HT-29 (cell line): ENCODE measurements at places on chromosomes 2 and 18. TPM values are rescaled to one million over a fixed set of nuclear protein-coding genes. Genes with fewer than 3 reads are reported as not detected.

DNA sequence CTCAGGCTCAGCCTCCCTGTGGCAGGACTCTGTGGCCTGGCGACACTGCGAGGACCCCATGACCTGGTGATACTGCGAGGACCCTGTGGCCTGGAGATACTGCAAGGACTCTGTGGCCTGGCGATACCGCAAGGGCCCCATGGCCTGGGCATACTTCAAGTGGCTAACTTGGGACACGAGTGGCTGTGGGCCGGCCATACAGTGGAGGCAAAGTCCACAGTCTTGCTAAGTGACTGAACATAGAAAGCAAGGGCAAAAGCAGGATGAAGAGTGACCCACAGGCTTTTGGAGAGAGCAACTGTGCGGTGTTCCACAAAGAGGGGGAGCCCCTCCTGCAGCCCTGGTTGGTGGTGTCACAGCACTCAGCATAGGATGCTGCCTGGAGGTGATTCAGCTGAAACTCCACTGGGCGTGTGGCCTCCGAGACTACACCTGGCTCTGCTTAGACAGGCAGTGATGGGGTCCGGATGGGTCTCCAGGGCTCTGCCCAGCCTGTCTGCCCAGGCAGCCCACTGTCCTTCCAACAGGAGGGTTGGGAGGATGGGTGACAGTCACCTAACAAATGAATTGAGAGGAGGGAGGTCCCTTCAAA is 691.0 kb upstream of the HS6ST1 start:
- DNase-seq, result no peak

GRCh38 chr2:164826293-164827243 is 15.1 kb downstream of the COBLL1 start:
- DNase-seq, result peak; percentile 79

DNA sequence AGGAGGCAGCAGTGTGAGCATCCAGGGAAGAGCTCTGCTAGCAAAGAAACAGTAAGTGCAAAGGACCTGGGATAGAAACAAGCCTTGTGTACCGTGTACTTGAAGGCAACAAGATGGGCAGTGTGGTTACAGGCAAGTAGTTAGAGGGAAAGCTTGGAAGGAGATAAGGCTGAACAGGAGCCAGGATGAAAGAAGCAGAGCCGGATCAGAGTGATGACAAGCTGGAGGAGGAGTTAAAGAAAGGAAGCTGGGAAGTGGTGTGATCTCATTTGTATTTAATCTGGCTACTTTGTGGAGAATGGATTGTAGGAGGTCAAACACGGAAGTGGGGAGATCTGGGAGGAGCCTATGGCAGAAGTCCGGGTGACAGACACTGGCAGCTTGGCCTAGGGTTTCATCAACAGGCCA is 44.7 kb upstream of the VPS54 start:
- DNase-seq, result no peak

Gene SERPINB2
- not detected in 2 replicates for total RNA-seq

DNA sequence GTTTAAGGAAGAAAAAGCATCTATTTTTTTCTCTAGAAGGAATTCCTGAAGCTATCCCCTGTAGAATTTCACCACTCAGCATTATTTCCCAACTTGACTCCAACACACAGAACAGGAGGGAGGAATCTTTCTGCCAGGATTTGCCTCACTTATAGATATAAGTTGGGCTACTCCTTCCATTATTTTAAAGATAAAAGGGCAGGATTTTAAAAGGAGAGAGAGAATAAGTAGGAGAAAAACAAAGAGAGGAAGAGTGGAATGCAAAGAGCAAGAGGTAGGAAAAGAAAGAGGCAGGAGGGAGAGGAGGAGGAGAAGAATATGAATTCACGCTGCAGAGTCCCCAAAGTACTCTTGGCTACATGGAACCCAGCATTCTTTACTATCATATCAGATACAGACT is 182.5 kb downstream of the TCF4 start:
- DNase-seq, result no peak

Gene ZNF521
- 0.08 and 0.21 TPM in 2 replicates for total RNA-seq

GRCh38 chr2:239674981-239675825 is 274.4 kb upstream of the HDAC4 start:
- DNase-seq, result no peak

- DNase-seq, result peak; percentile 42
These were observed 5.2 kb upstream of the C18orf63 start for GRCh38 chr18:74310411-74310810.
